WTC11 (cell line): ENCODE measurements at places on chromosomes 5 and 9.

- DNase-seq: peak; percentile 62
Observed at GRCh38 chr5:95892784-95893354, 68.8 kb downstream of the ELL2 start.

GRCh38 chr5:167755420-167755819 lies 536.0 kb upstream of the WWC1 start:
- no peak for DNase-seq

GRCh38 chr9:93861736-93862358 lies 93.3 kb downstream of the BARX1 start:
- no peak for DNase-seq

DNA sequence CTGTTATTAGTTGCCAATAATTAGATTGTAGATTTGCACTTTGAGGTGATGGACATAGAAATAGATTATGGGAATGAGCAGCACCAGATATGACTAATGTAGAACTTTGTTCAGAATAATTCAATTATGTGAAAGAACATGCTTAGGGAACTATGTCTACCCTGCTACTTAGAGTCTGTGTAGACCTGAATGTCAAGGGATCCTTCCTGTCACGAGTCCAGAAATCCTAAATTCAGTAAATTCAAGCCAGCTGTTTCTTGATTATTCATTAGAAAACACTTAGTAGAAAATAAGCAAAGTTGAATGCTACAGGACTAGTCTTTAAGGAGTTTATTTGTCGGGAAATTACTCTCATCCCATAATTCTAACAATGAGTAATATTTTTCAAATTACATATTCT lies 887.3 kb upstream of the SEMA6A start:
- DNase-seq: no peak

GRCh38 chr5:113166261-113166660 lies 189.7 kb downstream of the DCP2 start:
- DNase-seq: no peak

- no peak for DNase-seq
Observed at GRCh38 chr5:42875785-42876374, 64.2 kb upstream of the SELENOP start.

GRCh38 chr5:135444360-135444759 lies 2.8 kb downstream of the DCANP1 start:
- DNase-seq: no peak

GRCh38 chr9:81826517-81826906 lies 101.7 kb upstream of the SPATA31D4 start:
- DNase-seq: no peak

DNA sequence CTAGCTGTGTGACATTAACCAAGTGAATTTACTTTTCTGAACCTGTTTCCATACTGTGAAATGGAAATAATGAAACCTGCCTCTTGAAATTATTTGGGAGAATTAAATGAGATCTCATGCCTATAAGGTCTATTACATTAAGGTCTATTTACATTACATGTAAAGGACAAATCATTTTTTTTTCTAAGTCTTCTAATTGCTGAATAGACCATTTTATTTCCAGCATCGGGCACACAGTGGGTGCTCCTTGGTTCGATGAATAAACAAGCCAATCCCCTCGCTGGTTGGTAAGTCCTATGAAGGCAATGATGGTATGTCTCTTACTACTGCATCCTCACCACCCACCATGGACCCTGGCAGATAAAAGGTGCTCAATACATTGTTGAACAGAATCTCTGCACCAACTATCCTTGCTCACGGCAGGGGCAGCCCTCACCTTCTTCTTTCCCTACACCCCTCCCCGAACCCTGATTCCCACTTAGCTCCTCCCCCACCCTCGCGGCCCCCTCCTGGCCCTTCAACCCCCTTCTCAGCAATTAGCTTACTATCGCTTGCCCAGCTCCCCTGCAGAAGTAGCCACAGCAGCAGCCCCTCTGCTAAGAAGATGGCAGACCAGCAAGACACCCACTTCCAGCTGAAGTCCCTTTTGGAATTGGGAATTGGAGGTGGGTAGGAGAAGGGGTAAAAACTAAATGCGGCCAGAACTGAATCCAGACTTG lies 3.0 kb downstream of the PCDH1 start:
- no peak for DNase-seq

- DNase-seq: peak; percentile 8
Observed at GRCh38 chr5:179257176-179257682, 88.0 kb downstream of the ADAMTS2 start.

DNA sequence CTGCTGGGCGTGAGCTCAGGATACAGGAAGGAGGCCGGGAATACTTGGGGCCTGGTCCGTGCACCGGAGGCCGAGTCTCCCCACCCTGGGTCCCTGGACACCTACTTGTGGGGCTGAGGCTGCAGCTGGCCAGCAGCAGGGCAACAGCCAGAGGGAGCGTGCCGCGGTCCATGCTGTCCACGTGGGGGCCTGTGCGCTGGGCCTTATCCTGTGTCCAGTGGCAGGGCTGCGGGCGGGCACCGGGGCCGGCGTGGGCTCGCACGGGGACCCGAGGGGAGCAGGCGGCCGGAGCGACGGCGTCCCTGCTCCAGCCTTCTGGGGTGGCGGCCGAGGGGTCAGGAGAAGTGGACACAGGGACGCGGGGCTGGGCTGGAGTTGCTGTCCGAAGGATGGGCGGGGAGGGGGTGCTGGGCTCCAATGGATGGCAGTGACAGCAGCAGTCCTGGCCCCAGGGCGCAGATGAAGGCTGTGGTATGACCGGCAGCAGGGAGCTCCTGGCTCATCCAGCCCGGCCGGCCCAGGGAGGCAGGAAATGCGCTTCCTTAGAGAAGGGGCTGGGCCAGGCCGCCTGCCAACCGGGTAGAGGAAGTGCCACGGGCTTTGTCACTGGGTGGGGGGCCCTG lies at the start of gene ENG:
Gene ENG, minus strand, starts transcription at position 475 of the 623 bp plus-strand sequence. Its CDS starts 303 bp downstream, at position 172.
- DNase-seq: peak; percentile 62

GRCh38 chr9:116724123-116724522 lies 37.0 kb downstream of the TRIM32 start:
- DNase-seq: no peak

DNA sequence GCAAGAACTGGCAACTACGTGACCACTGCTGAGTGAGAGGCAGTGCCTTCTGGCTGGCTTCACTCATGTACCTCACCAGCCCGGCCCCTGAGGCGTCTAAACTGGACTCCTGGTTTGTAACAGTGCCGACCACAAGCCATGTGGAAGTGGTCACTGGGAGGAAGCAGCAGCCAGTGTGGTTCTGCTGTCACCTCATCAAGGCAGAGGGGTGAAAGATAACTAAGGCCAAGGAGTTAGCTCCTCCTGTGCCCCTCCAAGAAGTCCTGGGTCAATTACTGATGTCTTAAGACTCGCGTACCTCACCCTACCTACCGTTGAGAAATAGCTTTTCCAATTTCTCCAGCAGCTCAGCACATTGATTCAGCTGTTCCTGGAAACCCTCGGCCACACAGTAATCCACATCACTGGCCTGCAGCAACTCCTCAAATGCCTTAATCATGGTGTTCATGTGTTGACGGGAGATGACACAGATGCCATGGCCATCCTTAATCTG lies 142.9 kb downstream of the CDK5RAP2 start:
- no peak for DNase-seq

- no peak for DNase-seq
Observed at GRCh38 chr5:3276896-3277295, 318.7 kb upstream of the IRX1 start.

DNA sequence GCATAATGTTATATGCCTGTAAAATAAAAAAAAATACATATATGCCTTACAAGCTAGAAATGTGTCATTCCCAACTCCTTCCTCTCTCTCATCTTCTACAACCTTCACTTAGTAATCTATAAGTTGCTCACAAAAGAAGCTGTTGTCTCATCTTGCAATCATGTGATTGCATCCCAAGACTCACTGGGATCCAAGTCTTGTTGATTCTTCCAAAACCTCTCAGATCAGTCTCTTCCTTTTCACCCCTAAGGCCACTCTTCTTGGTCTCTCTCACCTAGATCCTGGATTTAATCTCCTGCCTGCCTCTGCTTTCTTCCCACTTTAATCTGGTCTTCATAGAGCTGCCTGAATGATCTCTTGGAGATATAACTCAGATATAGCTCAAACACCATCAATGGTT lies 261.1 kb upstream of the NR4A3 start:
- DNase-seq: no peak

- peak; percentile 69 for DNase-seq
Observed at GRCh38 chr9:121700165-121700831, 48.9 kb downstream of the DAB2IP start.

- DNase-seq: no peak
Observed at GRCh38 chr9:108396193-108396592, 459.6 kb downstream of the ACTL7B start.

DNA sequence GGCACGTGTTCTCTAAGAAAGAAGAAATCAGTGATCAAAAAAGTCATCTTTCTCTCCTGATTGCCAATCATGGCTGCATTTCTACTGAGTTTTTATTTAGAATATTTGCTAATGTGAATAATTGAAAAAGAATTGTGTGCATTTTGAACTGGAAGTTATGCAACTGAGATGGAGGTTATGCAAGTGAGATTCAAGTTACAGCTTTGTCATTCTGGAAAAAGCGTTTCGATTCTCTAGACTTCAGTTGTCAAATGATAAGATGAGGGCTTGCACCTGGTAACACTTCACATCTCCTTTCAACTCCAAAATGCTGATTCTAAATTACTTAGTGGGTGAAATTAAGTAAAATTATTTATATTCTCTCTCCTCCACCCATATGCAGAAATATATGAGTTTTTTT lies 36.4 kb downstream of the C6 start:
- DNase-seq: no peak

DNA sequence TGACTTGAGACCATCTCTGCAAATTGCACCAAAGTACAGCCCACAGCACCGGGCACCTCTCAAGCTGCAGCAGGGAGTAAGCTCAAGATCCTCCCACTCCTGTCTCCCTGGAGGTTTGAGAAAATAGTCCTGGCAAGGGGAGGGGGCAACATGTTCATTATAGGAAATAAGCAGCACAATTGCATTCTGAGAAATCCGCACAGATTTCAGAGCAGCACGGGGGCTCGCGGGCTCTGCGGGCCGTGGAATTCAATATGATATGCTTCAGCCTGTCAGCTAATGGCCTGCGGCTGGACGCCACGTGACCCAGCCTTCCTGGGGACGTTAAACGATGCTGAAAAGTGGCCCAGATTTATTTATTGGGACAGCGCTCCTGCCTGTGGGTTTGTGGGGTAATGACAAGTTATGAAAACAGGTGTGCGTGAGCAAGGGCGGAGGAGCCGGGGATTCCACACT lies 156.4 kb downstream of the DAB2IP start:
- DNase-seq: no peak

DNA sequence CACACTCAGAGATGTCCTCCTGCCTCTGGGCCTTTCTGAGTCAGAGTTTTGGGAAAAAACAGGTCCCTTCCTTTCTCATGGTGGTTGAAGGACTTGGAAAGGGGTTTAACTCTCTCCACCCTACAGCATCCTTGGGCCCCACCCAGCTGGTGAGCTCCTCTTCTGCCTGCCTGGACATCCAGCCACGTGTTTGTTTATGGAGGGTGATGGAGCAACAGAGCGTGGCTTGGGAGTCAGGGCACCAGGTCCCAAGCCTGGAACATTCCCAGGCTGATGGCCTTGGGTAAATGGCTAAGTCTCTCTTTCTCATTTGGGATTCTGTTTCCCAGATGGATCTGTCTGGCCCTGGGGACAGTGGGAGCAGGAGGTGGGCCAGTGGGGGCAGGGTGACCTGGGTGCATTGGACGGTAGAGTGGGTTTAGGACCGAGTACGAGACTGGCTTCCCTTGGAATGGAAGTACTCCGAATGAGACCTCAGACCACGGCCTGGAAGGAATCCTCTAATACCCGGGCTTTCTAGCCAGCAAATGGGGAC lies 141.1 kb upstream of the IRX2 start:
- no peak for DNase-seq

GRCh38 chr5:149445739-149446369 lies 66.8 kb upstream of the IL17B start:
- no peak for DNase-seq

GRCh38 chr5:104977529-104977928 lies 1414.9 kb upstream of the NUDT12 start:
- no peak for DNase-seq

DNA sequence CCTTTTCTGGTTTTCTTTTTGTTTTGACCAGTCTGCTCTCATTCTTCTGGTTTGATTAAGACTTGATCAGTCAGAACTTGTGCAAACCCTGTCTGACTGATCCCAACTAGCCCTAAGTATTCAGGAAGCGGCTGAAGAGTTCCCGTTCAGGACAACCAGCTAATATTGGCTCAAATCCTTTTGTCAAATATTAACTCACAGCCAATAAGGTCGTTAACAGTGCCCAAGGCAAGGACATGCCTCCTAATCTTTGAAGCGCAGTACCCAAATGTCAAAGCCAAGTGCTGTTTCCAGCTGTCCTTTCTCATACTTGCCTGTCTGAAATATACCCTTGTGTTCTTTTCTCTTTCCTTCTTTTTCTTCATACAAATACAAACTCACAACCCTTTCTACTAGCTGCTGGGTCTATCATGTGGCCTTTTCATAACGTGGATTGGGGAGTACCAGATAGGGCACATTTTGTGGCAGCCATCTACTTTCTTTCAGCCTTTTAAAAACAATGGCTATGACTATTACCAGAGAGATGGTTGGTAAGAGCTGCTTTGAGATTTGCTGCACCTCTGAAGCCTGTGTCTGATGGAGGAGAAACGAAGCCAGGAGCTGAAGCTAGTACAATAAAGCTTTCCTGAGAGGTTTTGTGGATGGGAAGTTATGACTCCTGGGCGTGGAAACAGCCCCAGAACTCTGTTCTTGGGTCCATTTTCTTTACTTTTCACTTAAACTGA lies 266.4 kb upstream of the ZNF608 start:
- DNase-seq: no peak

- DNase-seq: no peak
Observed at GRCh38 chr5:58043032-58043945, 416.6 kb downstream of the PLK2 start.

DNA sequence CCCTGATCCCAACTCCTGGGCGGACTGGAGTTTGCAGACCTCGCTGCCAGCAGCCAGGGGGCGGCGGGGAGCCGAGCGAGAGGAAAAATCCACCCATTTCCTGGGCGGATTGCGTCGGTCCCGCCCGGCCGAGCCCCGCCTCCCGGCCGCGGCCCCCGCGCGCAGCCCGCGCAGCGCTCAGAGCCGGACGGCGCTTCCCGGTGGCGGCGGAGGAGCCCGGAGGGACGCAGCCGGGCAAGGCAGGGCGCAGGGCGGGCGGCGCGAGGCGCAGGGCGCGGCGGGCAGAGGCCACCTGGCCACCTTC lies at the start of gene OLFM1:
Gene OLFM1, plus strand, starts transcription at position 180 of the 304 bp plus-strand sequence. CDS start 322 bp downstream, outside the sequence.
- peak; percentile 86 for DNase-seq
